H9 (cell line): ENCODE measurements at places on chromosomes 2 and 18. TPM values are rescaled to one million over a fixed set of nuclear protein-coding genes. Genes with fewer than 3 reads are reported as not detected.

NAT8 gene
- not detected in 2 replicates for total RNA-seq

MERTK gene
- total RNA-seq = 4.2 and 4.8 TPM in 2 replicates

GRCh38 chr18:51345848-51346391 lies 148.4 kb upstream of the MEX3C start:
- DNase-seq = no peak

SLC19A3 gene
- 1.8 and 2.3 TPM in 2 replicates for total RNA-seq

IL1RN gene
- not detected in 2 replicates for total RNA-seq

DNA sequence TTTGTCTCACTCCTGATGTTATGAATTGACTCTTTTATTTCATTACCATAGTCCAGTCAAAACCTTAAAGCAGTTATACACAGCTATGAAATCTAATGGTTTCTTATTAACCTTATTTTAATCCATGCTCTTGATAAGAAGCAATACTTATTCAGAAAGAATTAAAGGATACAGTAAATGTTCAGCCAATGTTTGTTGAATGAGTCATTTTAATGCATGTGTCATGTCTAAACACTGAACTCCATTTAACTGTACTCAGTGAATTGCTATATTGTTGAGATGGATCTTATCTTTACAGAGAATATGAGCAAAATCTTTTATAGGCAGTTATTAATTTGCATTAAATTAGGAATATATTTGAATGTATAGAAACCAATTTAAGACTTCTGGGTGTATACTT lies 135.1 kb upstream of the TFPI start:
- no peak for DNase-seq

DNA sequence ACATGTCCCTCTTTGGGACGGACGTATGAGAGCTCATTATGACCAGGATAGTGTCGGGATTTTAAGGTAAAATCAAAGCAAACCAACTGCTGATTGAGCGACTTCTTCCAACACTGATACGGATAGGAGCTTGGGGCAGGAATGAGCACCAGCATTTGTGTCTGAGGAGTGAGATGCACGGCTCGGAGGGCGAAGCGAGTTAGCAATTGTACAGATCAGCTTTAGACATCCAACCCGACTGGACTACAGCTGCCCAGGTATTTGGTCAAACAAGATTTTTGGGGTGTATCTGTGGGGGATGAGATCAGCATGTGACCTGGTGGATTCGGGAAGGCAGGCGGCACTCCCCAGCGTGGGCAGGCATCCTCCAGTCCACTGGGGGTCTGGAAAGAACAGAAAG lies 76.1 kb downstream of the NDUFA10 start:
- peak; percentile 12 for DNase-seq

GRCh38 chr2:174670446-174670845 lies 72.8 kb upstream of the WIPF1 start:
- no peak for DNase-seq

DNA sequence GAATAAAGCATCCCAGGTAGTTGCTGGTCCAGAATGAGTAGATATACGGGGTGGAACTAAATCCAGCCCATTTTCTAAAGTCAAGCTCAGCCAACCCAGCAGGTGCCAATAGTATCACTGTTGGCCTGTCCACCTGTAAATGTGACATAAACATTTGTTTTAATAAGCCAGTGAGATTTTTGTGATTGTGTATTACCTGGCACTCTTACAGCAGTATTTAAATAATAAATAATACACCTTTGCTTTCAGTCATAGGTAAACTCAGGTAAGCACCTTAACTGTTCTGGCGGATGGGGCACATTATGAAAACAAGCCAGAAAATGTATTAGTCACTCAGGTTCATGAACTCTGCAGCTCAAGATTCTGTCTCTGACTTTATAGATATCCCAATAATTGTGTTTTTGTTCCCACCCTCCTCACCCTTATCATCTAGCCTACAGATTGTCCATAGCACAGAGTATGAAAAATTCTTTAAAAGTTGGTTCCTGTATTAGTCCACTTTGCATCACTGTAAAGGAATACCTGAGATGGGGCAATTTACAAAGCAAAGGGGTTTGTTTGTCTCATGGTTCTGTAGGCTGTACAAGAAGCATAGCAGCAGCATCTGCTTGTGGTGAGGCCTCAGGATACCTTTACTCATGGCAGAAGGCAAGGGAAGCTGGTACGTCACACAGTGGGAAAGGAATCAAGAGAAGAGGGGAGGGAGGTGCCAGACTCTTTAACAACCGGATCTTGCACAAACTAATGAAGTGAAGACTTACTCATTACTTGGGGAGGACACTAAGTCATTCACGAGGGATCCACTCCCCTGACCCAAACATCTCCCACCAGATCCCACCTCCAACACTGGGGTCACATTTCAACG lies 73.0 kb upstream of the CYRIA start:
- no peak for DNase-seq

SCN2A gene
- total RNA-seq = 0.24 and 0.46 TPM in 2 replicates

- DNase-seq = no peak
Measured at GRCh38 chr18:79071503-79072210, 2.5 kb downstream of the ATP9B start.

UGT1A8 gene
- not detected in 2 replicates for total RNA-seq

- peak; percentile 93 for DNase-seq
Measured at GRCh38 chr2:70301344-70302194, at the start of gene FAM136A. Gene FAM136A, minus strand, starts transcription at chr2:70302067. Its CDS starts 56 bp downstream, at chr2:70302011.

KLHL29 gene
- 2.1 and 2.4 TPM in 2 replicates for total RNA-seq

DNA sequence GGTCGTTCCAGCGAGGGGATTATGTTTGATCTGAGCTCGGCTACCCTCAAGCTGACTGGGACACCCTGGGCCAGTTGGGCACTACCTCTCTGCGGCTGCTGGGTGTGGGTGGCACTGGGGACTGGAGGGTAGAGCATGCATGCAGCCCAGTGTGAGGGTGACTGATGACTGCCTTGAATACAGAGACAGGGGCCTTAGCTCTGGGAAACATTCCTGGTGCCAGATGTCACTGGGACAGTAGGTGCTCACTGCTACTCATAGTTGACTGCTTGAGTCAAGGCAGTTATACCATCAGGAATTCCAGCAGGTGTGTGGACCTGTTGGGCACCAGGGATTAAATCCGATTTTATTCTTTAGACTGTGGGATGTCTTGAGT lies 33.6 kb upstream of the ATP6V1B1 start:
- DNase-seq = no peak

DES gene
- total RNA-seq = 3.0 and 4.6 TPM in 2 replicates

GRCh38 chr18:56306797-56307196 lies 331.6 kb downstream of the TXNL1 start:
- no peak for DNase-seq

DNA sequence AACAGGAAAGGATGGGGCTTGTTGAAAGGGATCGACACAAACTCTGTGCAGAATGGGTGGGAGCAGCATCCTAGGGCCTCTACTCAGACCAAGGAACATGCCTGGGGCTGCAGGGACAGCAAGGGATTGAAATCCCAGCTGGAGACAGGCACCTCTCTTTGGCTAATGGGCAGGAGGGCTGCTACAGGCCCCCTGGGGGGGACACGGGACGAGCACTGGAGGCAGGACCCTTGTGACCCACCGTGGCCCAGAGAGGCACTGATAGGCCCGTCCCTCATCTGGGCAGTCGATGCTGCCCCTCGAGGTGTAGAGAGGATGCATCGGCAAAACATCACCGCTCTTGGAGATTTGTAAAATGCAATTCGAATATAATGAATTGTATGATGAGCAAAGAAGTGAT lies 5.1 kb downstream of the HS1BP3 start:
- DNase-seq = no peak

DNA sequence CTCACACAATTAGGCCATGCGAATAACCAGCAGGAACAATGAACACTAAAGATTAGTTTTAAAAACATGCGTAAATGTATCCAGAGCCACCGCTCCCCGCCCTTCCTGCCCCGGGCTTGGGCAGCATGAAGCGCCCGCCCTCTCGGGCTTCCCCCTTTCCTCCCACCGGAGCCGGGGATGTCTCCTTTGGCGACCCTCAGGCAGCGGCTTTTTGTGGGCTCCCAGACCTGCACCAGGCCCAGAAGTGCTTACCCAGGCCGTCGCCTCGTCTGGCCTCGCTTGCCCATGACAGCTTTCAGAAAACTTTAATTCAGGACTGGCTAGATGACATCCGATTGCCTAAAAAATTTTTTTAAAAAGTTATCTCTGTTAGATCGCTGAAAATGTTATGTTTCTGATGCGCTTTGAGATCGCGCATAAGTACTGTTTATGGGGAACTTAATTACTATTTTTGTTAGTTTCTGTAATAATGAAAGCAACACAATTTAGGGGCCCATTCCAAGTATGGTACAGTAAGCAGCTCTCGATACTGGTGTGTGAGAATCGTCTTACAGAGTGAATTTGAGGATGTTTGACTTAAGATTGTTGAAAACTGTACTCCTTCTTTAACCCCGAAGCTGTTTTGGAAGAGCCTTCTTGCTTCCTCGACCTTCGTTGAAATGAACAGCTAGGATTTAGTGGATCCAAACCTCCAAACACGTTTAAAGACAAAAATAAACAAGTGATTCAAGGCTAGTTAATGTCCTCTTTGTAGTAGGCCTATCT lies 1.1 kb downstream of the MAP3K20 start:
- no peak for DNase-seq

DNA sequence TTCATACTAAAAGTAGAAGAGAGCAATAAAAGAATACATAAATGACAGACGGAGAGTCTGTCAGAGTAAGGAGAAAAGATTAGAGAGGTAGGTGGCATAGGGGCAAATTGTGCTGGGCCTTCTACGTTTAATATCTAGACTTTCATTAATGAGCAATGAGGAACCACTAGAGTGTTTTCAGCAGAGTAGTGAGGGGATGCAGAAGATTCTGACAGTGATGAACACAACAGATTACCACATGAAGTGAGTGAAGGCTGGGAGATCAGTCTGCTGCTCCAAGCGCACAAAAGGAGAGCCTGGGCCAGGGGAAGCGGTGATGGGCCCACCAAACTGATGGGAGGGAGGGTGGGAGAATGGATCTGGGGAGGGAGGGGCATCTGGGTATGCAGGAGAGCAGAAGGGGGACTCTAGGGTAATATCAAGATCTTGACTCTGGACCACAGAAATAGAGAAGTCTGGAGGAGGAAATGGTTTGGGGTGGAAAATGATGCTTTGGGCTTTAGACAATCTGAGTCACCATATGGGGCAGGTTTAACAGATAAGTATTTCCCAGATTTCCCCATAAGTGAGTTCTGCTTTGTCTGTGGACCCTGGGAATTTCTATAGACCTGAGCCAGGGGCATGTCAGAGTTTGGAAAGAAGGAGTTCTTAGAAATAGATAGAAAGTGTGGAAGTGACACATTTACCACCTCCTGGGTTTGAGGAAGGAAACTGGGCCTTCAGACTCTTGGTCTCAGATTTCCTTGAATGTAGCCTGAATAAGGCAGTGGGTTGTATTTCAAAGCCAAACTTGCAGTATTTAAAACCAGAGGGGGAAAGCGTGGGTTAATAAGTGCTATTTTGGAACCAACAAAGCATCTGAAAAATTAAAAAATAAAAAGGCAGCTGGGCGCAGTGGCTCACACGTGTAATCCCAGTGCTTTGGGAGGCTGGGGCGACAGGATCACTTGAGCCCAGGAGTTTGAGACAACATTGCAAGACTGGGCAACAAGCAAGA lies 15.0 kb upstream of the IL1A start:
- no peak for DNase-seq

- no peak for DNase-seq
Measured at GRCh38 chr18:62745089-62745751, 29.9 kb downstream of the PHLPP1 start.

DNA sequence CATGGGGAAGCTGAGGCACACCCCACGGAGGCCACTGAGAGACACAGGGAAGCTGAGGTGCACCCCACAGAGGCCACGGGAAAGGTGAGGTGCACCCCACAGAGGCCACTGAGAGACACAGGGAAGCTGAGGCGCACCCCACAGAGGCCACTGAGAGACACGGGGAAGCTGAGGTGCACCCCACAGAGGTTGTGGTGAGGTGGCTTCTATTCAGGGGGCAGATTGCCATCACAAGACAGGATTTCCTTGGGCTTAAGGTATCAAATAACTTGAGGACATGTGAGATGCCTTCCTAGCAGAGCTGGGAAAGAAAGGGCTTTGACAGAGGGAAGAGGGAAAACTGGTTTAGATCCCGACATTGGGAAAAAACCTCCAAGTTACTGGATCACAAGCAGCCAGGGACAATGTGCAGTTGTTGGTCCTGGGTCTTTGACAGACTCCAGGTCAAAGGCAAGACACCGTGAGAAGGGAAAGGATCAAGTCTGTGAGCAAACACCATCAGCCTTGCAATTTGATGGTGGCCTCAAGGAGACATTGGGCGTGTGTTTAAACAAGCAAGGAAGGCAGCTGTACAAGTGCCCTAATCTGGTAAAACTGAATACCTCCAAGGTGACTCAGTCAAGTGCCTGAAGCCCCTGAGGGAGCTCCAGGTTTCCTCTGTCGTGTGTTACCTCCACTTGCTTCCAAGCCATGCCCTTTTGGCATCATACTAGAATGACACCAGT lies 133.2 kb upstream of the EPAS1 start:
- no peak for DNase-seq

DNA sequence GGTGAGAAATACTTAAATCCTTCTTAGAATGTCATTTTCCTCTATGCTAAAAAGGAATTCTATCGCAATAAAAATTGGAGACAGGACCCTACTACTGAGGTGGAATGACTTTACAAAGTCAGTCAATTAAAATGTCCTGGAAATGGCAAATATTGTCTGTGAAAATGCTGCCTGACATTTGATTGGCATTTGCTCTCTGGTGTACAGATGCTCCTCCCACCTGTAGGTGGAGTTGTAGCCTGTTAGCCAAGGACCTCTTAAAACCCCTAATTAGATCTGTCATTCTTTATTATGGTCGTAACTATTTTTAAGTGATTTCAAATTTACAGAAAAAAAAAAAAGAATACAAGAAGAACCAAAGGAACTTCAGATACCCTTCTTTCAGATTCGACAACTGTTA lies 393.1 kb upstream of the KLHL29 start:
- DNase-seq = no peak

GRCh38 chr2:160209516-160209856 lies 9.4 kb upstream of the ITGB6 start:
- DNase-seq = no peak

DNA sequence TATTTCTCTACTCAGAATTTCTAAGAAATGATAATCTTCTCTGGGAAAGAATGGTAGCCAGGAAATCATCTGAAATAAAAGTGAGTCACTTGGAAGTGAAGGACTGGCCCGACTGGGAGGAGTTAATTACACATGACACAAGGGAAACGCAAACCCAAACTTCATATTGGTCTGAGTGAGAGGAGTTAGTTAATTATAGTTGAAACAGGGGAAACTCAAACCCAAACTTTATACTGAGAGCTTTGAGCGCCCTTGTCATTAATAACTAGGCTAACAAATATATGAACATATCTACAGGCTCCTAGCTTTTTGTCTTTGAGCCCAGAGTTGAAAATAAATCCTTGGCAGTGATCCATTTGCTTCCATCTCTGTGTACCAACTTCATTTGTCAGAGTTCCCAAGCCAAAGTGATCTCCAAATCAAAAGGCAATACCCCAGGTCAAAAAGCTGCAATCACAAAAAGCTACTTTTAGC lies 187.8 kb upstream of the COL3A1 start:
- DNase-seq = no peak

DNA sequence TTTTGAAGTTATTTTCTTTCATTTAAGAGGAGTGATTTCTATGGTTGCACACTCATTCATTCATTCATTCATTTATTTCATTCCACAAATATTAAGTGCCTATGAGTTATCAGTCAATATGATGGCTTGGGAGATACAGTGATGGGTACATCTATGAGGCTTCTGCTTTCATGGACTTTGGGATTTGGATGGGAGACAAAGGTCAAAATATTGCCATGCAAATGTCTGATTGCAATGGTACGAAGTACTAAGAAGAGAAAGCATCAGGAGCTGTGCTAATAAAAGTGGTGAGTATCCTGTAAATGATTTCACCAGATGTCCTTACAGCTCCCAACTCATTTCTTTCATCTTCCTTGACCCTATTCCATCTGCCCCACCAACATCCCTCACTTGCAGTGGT lies 174.4 kb upstream of the MEX3C start:
- DNase-seq = no peak

GRCh38 chr2:112182581-112183034 lies 44.4 kb downstream of the FBLN7 start:
- DNase-seq = no peak
